ENCODE measurements at places on chromosomes 1 and 21. TPM values are rescaled to one million over a fixed set of nuclear protein-coding genes. Genes with fewer than 3 reads are reported as not detected.

THEM5 gene
- 0.98 TPM for total RNA-seq

COL6A2 gene
- total RNA-seq: 535 TPM

PTGER3 gene
- 17.7 TPM for total RNA-seq

ADARB1 gene
- 19.6 TPM for total RNA-seq

TLCD4 gene
- 4.4 TPM for total RNA-seq
